ENCODE measurements at places on chromosomes 6 and 20.

GRCh38 chr6:36702656-36703055, 5.0 kb downstream of the RAB44 start:
- no peak for DNase-seq

- no peak for DNase-seq
Observed at GRCh38 chr20:36214684-36215256, 21.5 kb upstream of the AAR2 start.

GRCh38 chr6:13076575-13076974, 251.8 kb downstream of the TBC1D7 start:
- DNase-seq, result no peak

DNA sequence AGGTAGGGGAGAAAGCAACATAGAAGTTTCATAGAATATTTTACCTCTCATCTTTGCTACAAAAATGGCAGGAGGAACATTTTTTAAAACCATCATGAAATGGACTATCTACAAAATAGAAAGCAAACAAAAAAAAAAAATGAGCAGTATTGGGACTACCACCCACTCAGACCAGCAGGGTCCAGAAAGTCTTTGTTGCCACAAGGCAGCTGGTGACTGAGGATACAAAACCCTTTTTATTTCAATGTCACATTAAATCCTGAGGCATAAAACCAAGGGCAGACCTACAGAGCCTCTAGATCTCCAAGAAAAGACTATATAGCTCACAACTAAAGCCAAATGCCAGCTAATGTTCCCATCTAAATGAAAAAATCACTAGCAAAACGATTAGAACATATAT, 282.2 kb downstream of the PTPRK start:
- DNase-seq, result no peak

GRCh38 chr6:65055545-65055944, 651.5 kb downstream of the EYS start:
- no peak for DNase-seq

GRCh38 chr20:33540427-33540826, 50.5 kb downstream of the CBFA2T2 start:
- DNase-seq, result no peak

DNA sequence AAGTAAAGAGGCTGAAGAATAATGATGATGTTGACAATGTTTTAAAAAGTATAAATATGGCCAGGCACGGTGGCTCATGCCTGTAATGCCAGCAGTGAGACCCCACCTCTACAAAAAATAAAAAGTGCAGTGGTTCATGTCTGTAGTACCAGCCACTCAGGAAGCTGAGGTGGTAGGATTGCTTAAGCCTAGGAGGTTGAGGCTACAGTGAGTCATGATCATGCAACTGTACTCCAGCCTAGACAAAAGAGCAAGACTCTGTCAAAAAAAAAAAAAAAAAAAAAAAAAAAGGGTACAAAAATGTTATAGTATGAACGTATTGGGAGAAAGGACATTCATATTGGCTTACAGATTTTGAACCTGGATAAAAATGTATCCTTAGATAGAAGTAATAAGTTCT, 543.1 kb upstream of the IRAK1BP1 start:
- peak; percentile 47 for DNase-seq

GRCh38 chr6:41940759-41941279, 789 bp downstream of the CCND3 start:
- no peak for DNase-seq
